ENCODE measurements at places on chromosomes 2 and 18.

DNA sequence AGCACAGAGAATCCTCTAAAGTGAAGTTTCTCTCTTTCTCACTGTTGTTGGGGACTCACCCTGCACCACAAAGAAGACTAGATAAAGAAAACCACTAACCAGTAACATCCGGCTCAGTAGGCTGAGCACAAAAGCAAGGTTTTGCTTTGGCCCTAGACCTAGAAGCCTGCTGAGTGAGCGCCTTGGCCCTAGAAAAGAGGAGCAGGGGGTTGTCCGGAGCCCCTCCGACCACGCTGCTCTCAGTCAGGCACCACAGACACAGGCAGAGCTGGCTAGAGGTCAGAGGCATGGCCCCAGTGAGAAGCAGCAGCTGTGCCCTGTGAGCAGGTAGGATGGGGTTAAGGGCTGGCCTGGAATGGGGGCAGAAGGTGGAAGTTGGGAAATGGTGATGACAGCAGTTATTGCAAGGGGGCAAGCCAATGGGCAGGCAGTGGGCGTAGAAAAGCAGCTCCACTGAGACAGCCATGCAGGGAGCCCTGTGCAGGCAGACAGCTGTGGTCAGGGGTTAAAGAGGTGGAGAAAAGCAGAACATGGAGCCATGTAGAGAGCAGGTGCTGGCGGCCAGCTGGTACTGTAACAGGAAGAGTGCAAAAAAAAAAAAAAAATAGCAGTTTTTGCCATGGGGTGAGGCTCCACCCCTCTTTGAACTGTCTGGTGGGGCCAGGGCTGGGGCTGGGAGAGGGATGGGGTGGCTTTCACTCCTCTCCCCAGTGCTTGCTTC, 36.9 kb upstream of the SLC14A1 start:
- DNase-seq: peak; percentile 72

GRCh38 chr2:159808032-159808425, 10.0 kb upstream of the CD302 start:
- DNase-seq: no peak

DNA sequence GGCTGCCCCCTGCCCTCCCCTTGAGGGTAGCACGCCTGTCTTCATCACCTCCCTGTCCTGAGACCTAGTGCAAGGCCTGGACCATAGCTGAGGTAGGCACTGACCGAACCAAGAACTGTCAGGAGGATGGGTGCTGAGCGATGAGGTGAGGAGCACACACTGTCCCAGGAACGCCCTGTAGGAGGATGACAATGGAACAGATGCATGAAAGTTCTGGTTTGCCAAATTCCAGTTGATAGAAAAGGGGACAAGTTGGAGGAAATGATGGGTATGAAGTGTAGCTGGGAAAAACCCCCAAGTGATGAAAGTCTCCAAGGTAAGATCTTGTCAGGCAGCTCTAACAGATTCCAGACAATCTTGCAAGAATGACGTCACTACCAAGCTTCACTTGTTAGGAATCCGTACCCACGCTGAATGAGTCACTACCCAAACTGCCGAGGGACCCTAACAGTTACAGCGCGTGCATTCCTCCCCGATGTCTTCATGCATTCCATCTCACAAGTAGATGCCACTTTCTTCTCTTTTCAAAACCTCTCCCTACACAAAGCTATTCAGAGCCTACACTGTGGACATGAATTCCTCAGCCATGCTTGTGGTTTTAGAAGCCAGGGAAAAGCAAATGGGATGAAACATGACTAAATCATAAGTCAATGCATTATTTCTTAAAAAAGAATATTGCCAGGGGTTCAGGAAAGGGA, 27.6 kb downstream of the MRPL33 start:
- no peak for DNase-seq

GRCh38 chr2:213187833-213188532, 36.6 kb upstream of the IKZF2 start:
- no peak for DNase-seq

- DNase-seq: no peak
Measured at GRCh38 chr2:235716875-235717496, 223.1 kb downstream of the AGAP1 start.

DNA sequence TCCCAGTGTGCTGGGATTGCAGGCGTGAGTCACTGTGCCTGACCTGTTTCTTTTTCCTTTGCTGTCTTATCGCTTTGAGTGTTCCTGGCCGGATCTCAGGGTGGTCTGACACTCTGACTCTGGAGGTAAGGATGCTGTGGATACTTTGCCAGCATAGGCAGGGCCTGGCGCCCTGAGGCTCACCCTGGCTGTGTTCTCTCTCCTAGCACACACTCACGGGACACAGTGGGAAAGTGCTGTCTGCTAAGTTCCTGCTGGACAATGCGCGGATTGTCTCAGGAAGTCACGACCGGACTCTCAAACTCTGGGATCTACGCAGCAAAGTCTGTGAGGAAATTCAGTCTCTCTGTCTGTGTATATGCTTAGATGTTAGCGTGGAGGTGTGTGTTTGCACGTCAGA, 18.0 kb upstream of the SAG start:
- no peak for DNase-seq

- no peak for DNase-seq
Measured at GRCh38 chr2:128628206-128628605, 309.5 kb upstream of the HS6ST1 start.

DNA sequence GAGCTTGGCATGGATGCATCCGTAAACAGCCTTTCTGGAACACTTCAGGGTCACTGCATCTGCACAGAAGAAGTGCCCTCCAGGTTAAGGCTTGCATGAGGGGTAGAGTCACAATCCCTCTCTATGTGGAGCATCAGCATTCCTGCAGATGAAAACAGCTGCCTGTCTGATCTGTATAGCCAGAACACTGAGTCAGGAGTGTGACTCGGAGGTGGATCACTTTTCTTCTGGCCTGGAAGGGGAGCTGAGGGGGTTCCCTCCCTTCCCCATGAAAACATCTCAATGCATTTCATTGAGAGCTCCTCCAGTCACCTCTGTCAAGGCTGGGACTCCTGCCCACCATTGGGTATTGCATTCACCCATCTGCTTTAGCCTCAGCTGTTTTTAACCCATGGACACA, 72.5 kb upstream of the SERPINE2 start:
- DNase-seq: no peak

- no peak for DNase-seq
Measured at GRCh38 chr2:124048664-124049063, 23.6 kb downstream of the CNTNAP5 start.

DNA sequence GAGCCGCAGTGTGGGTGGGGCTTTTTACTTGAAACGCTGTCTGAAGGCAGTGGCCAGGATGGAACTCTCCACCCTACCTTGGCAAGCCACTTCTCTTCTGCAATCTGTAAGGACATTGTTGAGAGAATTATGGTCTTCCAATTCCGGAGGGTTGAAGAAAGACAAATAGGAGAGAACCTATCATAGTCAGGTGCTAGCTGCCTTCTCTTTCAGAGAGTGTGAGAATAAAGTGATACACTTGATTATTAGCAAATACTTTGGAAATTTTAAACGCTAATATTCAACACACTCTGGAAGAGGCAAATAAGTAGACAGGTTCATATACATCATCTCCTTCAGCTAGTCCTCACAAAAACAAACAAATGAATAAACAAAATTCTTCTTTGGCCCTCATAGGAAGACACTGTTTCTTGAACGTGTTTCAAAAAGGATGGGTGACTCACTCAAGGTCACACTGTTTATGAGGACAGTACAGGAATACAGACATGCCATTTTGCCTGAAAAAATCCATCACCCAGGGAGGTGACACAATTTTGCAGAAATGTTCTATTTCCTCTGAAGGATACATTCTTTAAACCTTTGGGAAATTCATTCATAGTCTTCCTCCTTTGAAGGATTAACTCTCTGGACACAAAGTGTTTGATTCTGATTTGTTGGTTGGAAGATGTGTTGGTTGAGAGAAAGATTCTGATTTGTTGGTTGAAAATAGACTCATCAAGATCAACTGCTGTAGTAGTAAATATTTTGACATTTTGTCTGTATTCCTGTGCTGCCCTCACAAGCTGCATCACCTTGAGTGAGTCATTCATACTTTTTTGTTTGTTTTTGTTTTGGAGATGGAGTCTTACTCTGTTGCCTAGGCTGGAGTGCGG, 2.2 kb upstream of the IL1RN start:
- no peak for DNase-seq

DNA sequence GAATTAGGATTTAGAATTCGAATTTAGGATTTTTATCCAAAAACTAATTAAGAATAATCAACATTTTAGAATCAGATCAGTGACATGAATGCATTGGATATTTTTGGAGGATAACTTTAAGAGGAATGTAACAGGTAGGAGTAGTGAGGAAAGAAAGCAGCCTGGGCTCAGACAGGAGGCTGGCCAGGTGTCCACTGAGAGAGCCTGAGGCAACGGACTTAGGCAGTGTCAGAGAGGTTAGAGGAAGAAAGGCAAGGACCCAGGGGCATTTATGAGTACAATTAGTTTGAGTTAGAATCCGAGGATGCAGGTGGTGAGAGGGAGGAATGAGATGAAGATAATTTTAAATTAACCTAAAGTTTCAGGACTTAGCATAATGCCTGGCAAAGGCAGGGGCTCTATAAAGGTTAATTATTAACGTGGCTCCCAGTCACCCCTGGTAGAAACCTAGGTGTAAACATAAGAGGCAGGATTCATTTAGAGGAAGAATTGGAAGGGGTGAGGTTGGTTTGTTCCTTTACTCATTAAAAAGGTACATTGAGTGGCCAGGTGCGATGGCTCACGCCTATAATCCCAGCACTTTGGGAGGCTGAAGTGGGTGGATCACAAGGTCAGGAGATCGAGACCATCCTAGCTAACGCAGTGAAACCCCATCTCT, 507.1 kb downstream of the TMEM182 start:
- no peak for DNase-seq

GRCh38 chr2:179857236-179857635, 4.2 kb downstream of the ZNF385B start:
- no peak for DNase-seq

DNA sequence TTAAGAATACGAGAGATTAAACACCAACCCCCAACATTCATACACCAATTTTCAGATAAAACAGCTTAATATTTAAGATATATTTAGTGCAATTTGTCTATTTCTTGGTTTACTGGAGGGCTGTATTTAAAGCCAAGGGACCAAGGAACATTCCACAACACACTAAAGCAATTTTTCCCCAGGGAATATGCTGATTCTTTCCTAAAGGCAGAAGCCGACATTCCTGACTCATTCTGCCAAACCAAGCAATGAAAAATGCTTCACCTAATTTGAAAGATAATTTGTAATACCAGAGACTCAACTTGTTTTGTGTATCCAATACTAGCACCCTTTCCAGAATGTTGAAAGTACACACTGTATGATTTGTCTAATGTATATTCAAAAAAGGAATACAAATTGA, 1267.6 kb upstream of the PIK3C3 start:
- no peak for DNase-seq

DNA sequence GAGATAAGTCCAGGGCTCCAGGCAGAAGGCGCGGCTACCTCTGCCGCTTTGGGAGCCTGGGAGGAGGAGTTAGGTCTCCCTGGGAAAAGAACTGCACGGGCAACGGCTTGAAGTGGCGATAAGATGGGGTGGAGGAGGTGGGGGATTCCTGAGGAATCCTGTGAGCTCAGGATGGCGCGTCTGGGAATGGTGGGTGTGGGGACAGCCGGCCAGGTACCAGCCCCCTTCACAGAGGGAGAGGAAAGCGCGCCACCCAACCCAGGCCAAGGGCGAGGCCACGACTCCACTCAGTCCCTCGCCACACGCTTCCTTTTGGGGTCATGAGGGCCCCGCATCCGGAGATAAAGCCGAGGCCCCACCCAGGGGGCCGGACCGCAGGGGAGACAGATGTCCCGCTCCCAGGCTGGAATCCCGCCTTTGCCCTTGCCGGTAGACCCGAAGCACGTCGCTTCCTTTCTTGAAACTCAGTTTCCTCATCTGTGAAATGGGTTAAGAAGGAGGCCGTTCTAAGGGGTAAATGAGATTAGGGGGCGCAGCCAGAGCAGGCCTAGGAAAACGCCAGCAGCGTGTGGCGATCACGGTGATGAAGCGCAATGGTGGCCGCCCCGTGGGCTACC, 1.7 kb upstream of the CTDSP1 start:
- DNase-seq: peak; percentile 30

GRCh38 chr2:60551240-60552077, 2.0 kb downstream of the BCL11A start:
- DNase-seq: no peak

DNA sequence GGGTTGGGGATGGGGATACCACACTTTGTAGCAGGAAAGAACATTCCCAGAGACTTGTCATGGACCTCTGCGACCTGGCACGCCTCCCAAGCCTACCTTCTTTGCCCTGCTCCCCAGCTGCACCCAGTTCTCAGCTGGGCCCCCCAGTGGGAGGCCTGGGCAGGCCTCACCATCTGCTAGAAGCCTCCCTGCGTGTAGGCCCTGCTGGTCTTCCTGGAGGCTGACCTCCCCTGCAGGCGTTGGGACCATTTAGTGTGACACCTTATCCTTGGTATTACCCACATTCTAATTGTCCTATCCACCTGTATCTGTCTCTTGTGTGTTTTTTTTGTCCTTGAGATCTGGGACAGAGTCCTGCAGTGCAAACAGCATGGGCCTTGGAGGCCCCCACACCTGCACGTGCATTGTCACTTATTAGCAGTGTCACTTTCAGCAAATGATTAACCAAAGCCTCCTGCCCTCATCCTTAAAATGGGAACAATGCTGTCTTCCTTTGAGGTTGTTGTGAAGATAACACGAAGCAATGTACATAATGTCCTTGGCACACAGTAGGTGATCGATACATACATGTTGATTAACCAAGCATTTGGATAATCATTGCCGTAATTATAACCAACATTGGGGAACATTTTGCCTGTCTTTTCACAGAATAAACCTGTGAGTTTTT, 77.2 kb downstream of the LIPG start:
- no peak for DNase-seq

DNA sequence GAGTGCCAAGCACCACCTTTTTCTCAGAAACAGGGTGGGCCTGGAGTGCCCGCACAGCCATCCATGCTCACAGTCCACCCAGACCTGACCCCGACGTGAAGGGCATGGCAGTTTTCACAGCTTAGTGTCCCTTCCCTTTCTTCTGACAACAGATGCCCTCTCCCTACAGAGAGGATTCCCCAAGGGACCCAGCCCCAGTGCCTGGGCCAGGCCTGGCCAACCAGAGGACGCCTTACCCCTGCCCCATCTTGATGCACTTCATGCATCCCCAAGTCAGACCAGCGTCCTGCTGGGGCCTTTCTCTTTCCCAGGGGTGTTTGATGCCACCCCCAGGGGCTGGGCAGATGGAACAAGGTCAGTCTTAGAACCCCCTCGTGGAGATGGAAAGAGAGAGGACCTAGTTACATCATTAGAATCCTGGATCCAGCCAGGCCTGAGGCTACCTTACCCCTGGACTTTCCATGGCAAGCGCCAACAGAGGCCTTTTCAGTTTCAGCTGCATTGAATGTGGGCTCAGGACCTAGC, 3.8 kb downstream of the ANKMY1 start:
- no peak for DNase-seq

DNA sequence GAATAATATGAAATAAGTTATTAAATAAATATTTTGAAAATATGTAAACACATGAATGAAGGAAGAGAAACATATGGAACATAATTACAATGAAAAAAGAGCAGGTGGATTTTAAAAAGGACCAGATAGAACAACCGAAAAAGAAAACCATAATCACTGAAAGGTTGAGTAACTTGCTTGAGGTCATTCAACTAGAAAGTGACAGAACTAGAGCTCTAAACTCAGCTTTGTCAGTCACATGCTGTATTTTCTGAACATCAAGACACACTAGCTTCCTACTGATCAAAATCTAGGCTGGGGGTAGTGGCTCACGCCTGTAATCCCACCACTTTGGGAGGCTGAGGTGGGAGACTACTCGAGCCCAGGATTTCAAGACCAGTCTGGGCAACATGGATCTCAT, 30.0 kb upstream of the ITGAV start:
- DNase-seq: no peak
